Right lung (tissue), 10 donors: ENCODE measurements at places on chromosomes 11 and 22. TPM values are rescaled to one million over a fixed set of nuclear protein-coding genes. Genes with fewer than 3 reads are reported as not detected.

XRCC6 gene
- 314 TPM for polyA plus RNA-seq

- no peak for DNase-seq
These were observed 14.0 kb downstream of the GRIK4 start for GRCh38 chr11:120525261-120526171.

MYRF gene
- polyA plus RNA-seq: 28.7 TPM

GRCh38 chr11:119352857-119353260 is 6.4 kb upstream of the MFRP start:
- peak; percentile 63 for DNase-seq

- peak; percentile 26 for DNase-seq
These were observed 60.8 kb upstream of the CCDC179 start for GRCh38 chr11:22920939-22921565.

DNA sequence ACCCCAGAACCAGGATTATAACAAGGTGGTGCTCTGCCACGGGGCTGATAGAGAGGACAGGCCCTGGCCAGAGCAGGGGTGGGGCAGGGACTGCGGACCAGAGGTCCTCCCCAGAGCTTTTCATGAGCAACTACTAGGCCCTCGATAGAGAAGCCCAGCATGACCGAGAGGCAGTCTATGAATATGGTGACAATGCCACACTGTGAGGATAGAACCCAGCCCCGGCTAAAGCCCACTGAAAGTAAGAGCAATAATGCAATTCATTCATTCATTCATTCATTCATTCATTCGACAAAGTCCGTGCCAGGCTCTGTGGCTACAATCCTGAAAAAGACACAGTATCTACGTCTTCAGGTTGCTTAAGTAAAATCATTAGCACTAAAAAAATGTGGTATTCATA is 35.6 kb upstream of the CD5 start:
- no peak for DNase-seq

DNA sequence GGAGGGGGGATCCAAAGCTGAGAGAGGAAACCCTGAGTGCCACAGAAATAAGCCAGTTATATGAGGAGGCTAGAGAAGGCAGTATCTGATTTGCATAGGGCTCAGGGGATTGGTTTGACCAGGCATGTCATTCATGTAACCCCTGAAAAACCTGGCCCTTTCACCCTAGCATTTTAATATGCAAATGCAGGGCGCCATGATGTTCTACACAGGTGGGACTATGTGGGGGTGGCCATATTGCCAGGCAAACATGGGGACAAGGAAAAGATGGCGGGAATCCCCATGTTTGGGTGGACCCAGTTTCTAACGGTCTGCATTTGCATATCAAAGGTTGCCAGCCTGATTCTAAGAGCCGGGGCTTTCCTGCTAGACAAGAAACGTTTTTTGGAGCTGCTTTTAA is 27.2 kb downstream of the CSF2RB start:
- DNase-seq: no peak

DNA sequence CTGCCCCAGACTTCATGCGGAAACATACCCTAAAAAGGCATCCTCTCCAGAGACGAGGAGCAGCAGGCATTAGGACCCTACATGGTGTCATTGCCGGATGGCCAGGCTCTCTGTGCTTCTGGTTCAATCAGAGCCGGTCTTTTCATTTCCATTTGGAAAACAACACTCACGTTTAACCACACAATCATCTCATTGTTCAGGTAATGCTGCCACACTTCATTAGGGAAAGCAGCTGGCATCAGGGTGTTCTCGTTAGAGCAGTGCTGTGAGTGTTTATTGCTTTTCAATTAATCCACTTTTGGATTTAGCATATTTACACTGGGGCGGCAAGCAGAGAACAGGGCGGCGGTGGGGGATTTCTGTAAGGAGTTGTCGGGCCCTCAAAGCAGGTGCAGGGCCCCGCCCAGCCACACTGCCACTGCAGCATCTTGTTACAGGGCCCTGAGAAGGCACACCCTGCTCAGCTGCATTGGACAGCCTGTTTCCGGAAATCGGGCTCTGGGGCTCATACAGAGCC is 338.6 kb downstream of the SHANK2 start:
- peak; percentile 6 for DNase-seq

- DNase-seq: no peak
These were observed 62.6 kb downstream of the FLRT1 start for GRCh38 chr11:64098318-64098831.

- no peak for DNase-seq
These were observed 313 bp downstream of the PRCP start for GRCh38 chr11:82899957-82900276.

DDI1 gene
- not detected for polyA plus RNA-seq

- DNase-seq: no peak
These were observed 21.8 kb downstream of the NUMA1 start for GRCh38 chr11:72058416-72059034.

- no peak for DNase-seq
These were observed 13.5 kb downstream of the ZBED5 start for GRCh38 chr11:10844356-10844755.

ANKK1 gene
- polyA plus RNA-seq: 1.2 TPM

DNA sequence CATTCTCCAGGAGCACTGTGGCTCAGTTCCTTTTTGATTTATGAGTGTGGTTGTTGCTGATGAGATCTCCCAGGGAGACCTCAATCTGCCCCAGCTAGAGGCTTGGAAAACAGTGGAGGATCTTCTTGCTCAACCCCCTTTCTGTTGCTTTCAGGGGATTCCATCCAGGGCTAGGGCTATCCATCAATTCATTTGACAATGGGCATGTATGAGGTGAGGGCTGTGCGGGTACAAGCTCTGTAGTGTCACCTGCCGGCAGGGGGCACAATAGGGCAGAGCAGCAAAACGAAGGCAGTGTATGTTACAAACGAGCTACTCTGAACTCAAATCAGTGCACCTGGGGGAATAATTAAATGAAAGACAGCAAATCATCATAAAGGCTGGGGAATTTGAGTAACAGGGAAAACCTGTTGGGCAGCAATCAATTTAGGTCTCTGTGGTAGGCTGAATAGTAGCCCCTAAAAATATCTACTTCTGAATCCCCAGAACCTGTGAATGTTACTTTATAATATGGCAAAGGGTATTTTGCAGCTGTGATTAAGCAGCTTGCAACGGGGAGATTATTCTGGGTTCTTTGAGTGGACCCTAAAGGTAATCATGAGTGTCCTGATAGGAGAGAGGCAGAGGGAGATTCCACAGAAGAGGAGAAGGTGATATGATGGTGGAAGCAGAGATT is 170.3 kb upstream of the ZBED5 start:
- no peak for DNase-seq

MRGPRX4 gene
- polyA plus RNA-seq: not detected

- no peak for DNase-seq
These were observed 22.3 kb downstream of the SHANK3 start for GRCh38 chr22:50694766-50695420.

DNA sequence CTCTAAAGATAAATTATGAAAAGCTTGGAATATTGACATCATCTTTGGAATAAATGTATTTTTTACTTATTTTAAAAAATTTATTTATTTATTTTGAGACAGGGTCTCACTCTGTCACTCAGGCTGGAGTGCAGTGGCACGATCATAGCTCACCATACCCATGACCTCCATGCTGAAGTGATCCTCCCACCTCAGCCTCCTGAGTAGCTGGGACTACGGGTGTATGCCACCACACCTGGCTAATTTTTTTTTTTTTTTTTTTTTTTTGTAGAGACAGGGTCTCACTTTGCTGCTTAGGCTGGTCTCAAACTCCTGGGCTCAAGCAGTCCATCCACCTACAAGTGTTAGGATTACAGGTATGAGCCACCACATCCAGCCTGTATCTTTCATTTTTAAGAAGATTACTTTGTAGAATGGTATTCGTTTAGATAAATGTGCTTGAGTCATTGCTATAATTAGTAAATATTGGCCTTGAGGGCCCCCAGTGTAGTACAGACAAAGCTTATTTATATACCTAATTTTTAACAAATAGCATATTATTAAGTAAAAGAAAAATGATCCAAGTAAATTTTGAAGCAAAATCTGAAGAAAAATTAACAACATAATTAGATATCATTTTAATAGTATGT is 8.5 kb downstream of the SWAP70 start:
- DNase-seq: no peak

OR5B21 gene
- polyA plus RNA-seq: not detected

DNA sequence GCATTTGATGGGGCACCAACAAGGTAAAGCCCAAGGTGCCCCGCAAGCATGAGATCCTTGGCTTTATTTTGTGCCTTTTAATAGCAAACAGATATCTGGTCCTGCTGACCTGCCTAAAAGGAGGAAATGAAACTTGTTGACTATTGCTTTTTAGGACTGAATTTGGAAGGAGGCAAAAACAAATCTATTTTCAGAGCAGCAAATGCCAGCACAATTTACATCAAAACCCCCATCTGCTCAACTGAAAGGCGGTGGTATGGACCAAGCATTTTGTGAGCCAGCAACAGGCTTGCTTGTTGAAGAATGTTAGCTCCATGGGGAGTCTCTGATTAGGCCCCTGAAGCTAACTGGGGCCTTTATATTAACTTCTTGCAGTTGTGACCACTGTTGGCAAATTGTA is 192.6 kb upstream of the E2F8 start:
- no peak for DNase-seq

TRIM51 gene
- not detected for polyA plus RNA-seq

RIMBP3C gene
- polyA plus RNA-seq: 0.09 TPM

DNA sequence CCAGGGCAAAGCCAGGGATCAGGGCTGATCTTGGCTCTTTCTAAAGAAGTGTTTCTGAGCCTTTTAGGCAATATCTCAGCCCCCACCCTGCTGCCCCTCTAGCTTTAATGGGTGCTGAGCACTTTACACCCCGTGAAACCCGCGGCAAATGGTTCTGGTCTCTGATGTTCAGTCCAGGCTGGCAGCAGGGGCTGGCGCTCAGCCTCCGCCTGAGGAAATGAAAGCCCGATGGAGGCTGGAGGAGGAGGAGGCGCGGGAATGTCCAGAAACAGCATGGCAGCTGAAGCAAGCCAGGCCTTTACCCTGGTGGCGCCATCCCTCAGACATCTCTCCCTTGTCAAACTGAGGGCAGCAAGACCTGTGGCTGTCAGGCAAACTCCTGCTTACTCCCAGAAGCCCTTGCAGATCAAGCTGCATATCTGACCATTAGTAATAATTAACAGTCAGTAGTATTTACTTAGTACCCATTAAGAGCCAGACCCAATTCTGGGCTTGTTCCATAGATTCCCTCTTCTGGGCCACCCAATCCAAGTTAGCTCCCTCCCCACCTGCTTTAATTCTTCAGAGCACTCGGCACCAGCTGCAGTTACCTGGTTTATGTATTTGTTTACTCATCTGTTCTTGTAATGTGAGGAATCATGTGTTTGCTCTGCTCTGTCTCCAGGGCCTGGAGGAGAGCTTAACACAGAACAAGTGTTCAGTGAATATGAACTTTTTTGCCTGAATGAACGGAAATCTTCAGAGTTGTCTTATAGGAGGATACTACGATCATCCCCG is 15.0 kb upstream of the ALX4 start:
- DNase-seq: no peak

DNA sequence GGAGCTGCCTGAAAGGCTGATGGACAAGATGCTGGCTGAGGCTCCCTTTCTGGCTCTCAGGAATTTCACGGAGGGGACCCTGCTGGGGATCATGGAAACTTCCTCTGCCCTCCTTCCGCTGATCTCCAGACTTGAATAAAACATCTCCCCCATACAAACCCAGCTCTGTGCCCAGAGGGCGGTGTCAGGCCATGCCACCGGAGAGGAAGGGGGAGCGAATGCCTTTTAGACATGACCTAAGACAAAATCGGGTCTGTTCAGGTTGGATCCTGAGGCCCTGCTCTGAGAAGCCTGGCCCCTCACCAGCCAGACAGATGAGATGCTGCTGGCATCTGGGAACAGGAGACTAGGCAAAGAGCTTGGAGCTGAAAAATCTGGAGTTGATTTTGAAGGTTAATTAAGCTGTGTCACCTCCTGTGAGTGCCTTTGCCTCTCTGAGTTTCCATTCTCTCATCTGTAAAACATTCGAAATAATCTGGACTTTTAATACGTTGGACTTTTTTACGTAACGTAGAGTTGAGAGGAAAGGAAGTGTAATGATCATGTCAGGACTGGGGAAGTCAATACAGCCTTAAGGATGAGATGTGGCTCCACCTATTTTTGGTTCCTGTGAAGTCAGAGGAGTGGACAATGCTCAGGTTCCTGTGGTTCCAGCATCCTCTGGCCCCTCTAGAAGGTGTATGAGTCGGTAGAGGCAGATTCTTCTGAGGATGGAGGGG is 163.6 kb downstream of the ST3GAL4 start:
- DNase-seq: no peak

DNA sequence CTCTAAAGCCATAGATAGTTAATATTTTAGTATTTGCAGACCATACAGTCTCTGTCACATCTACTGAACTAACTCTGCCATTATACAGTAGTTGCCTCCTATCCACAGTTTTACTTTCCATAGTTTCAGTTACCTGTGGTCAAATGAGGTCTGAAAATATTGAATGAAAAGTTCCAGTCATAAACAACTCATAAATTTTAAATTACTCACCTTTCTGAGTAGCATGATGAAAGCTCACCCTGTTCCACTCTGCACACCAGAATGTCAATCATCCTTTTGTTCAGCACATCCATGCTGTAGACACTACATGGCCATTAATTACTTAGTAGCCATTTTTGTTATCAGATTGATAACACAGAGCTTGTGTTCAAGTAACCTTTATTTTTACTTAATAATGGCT is 51.7 kb upstream of the ME3 start:
- DNase-seq: no peak

DNA sequence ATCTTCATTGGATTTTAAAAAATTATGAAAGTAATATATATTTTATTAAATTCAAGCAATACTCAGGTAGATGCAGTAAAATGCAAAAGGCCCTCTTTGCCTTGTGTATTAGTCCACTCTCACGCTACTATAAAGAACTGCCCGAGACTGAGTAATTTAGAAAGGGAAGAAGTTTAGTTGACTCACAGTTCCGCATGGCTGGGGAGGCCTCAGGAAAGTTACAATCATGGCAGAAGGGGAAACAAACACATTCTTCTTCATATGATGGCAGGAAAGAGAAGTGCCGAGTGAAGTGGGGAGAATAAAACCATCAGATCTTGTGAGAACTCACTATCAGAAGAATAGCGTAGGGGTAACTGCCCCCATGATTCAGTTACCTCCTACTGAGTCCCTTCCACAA is 130.8 kb downstream of the HIPK3 start:
- no peak for DNase-seq

DNA sequence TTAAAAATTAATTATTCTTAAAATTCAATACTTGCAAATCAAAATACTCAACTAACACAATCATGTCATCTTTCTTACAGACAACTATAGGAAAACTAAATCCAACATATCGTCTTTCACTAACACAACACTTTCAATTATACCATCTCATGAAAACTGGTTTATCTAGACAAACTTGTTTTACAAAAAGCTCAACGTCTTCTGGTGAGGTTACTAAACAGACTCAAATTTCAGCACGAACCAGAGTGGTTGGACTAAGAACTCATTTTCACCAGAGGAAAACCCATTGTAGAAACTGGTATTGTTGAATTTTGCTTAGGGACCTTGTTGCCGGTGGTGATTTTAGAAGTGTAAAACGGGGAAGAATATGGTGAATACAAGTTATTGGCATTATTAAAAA is 52.2 kb downstream of the NUP98 start:
- peak; percentile 18 for DNase-seq
